ENCODE measurements at places on chromosomes 7 and 10. TPM values are rescaled to one million over a fixed set of nuclear protein-coding genes. Genes with fewer than 3 reads are reported as not detected.

Gene MUC3A
- total RNA-seq: not detected

Gene OR9A2
- total RNA-seq: not detected

Gene COL26A1
- total RNA-seq: 1.6 TPM

Gene ALOX5
- total RNA-seq: not detected

Gene LIPM
- total RNA-seq: not detected

Gene HOGA1
- total RNA-seq: not detected

Gene GNAT3
- total RNA-seq: not detected

Gene SPDYE11
- total RNA-seq: not detected

Gene GPC2
- total RNA-seq: 0.22 TPM

Gene SDHAF3
- total RNA-seq: 6.3 TPM

Gene SORBS1
- 1.2 TPM for total RNA-seq

Gene HOXA4
- 1.8 TPM for total RNA-seq

Gene MAGI2
- 4.1 TPM for total RNA-seq

Gene LIPN
- not detected for total RNA-seq

Gene RBAK
- 8.4 TPM for total RNA-seq

Gene CYP2C19
- total RNA-seq: not detected

Gene PRSS2
- total RNA-seq: not detected

Gene KCNMA1
- total RNA-seq: 14.2 TPM

Gene PHF14
- 17.0 TPM for total RNA-seq

Gene BAG3
- 20.0 TPM for total RNA-seq
